Cardiac septum (tissue), 1 donor: ENCODE measurements at places on chromosomes 7 and 10. TPM values are rescaled to one million over a fixed set of nuclear protein-coding genes. Genes with fewer than 3 reads are reported as not detected.

The PNLIPRP2 gene
- not detected for total RNA-seq

The MMD2 gene
- not detected for total RNA-seq

The TLL2 gene
- total RNA-seq, result 3.8 TPM

The AOAH gene
- 1.6 TPM for total RNA-seq

The SNCG gene
- 9.3 TPM for total RNA-seq

The BUB3 gene
- total RNA-seq, result 30.6 TPM

The GGCT gene
- 20.8 TPM for total RNA-seq

The SPDYE3 gene
- not detected for total RNA-seq

The CUTC gene
- total RNA-seq, result 33.2 TPM

The DYDC2 gene
- not detected for total RNA-seq

DNA sequence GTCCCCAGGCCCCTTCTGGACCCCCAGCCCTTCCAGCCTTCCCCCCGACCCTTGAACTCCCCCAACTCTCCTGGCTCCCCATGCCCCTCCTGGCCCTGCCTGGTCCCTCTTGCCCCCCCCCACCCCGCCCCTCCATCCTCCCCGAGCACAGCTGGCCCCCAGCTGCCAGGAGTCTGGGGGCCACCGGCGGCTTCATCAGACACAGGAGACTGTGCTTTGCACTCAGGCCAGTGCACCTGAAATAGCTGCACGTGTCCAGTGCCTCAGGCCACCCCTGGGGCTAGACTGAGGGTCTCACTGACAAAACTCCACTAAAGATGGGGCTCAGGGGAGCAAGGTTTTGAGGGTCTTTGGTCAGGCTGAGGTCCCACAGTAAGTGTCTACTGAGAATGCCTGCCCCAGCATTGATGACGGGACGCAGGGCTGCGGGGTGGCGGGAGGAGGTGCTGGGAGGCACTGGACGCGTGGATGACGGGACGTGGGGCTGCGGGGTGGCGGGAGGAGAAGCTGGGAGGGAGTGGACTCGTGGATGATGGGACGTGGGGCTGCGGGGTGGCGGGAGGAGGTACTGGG, 6.5 kb downstream of the FOXL3 start:
- no peak for DNase-seq

DNA sequence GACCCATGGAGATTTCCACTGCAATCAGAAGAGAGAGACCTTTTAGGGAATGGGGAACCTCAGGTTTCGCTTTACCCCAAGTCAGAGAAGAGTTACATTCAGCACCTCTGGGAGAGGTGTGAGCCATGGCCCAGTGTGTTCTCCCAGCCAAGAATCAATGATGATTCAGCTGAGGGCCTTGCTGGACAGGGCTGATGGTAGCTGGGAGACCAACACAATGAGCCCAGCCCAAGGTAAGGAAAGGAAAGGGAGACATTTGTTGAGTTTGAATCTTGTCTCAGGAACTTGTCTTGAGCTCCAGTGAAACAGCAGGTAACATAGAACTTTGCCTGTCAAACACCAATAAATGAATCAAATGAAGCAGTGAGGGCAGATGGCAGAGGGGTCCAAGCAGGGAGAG, 14.0 kb upstream of the PPIA start:
- no peak for DNase-seq

DNA sequence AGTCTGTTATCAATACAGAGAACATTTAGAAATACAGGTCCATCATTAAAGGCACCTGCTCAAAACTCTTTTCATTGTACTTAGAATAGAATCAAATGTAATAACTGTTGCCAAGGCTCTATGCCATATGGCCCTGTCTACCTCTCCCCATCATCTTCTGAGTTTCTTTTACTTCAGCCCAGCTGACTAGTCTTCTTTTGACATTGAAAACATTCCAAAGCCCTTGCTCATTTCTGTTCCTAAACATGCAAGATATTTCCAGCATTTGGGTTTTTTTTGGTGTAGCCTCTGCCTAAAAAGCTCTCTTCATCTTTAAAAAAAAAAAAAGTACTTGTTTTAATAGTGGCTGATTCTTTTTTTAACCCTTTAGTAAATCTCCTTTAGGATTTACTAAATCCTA, 165.5 kb upstream of the SMIM30 start:
- no peak for DNase-seq

DNA sequence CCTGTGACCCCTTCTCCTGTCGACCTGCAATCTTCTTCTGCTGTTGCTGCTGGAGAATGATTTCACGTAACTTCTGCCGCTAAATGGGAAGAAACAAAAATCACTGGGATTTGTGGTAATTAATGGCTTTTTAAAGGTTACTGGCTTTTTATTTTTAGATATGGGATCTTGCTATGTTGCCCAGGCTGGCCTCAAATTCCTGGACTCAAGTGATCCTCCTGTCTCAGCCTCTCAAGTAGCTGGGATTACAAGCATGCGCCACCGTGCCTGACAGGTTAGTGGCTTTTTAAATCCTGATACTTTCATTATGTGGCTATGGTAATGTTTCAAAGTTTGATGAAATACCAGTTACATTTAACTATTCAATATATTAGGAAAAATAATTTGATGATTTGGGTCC, 154.6 kb downstream of the GALNT11 start:
- DNase-seq, result no peak

DNA sequence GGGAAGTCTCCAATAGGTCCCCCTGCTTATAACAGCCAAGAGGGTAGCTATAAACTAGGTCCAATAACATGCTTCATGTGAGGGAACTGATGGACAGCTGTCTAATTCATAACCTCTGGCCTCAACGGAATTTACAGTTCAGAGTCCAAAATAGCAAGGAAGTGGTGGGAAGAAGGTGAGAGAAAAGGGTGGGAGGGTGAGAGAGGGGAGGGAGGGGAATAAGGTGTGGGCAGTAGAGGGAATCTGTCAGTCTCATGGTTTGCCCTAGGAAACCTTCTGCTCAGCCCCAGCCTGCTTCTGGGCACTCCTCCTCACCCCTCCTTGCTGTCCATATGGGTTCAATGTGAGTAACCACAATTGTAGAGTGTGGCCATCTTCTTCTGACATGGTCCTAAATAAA, 133.4 kb upstream of the ADO start:
- no peak for DNase-seq

DNA sequence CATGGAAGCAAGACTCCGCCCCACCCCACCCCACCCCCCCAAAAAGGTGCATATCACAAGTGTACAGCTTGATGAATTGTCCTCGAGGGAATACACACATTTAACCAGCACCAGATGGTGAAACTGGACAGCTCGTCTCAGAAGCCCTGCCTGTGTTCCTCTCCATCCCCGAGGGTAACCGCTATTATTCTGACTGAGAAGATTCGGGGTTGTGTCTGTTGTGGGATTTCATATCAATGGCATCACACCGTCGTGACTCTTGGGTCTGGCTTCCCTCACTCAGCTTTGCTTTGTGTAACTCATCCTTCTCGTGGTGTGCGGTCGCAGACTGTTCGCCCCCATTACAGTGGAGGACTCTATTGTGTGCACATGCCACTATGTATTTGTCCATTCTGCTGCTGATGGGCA, 18.9 kb downstream of the PODXL start:
- DNase-seq, result no peak

DNA sequence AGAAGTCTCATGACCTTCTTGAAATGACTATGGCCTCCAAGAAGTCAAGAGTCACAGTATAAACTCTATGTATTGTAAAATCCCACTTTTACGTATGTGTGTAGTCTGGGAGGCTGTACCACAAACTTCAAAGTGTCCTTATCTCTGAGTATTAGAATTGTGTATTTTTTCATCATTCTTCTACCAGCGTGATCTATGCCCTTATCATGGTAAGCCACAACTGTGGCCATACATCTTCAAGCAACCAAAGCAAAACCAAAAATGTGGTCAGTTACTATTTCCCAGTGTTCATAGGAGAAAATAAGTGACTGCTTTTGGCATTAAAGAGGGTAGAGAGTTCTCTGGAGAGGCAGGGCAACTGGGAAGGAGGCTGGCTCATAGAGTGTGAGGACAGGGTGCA, 42.8 kb downstream of the SPOCK2 start:
- DNase-seq, result no peak

- DNase-seq, result no peak
These were observed 65.5 kb downstream of the RALA start for GRCh38 chr7:39688611-39689480.

GRCh38 chr10:86635402-86635801, 18.9 kb upstream of the OPN4 start:
- no peak for DNase-seq

GRCh38 chr7:21984042-21984441, 38.3 kb upstream of the CDCA7L start:
- DNase-seq, result no peak

- no peak for DNase-seq
These were observed 127.8 kb upstream of the BTBD16 start for GRCh38 chr10:122143238-122143841.

DNA sequence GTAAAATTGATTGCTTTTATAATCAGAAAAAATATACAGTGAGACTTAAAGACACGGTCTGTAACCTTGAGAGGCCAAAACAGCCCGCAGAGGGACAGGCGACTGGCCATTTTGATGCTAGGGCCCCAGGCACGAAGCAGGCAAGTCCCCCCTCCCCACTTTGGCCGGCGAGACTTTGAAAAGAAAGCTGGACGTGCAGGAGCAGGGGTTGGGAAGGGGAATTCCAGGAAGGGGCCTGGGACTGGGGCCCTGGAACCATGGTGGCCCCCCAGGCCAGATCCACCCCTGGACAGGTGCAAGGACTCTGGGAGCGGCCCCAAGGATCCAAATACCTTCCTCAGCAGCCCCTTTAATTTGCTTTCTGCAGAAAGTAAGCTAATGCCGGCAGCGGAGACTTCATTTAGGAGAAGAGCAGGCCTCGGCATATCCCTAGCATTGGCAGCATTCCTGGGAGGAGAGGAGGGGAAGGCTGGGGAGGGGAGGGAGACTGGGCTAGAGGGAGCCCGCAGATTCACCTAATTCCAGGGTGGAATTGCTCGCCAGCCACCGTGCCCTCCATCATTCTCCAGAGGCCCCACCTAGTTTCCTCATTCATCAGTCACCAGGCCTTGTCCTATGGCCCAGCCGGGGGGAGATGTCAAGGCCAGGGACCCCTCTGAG, 24.9 kb upstream of the TNRC18 start:
- no peak for DNase-seq

DNA sequence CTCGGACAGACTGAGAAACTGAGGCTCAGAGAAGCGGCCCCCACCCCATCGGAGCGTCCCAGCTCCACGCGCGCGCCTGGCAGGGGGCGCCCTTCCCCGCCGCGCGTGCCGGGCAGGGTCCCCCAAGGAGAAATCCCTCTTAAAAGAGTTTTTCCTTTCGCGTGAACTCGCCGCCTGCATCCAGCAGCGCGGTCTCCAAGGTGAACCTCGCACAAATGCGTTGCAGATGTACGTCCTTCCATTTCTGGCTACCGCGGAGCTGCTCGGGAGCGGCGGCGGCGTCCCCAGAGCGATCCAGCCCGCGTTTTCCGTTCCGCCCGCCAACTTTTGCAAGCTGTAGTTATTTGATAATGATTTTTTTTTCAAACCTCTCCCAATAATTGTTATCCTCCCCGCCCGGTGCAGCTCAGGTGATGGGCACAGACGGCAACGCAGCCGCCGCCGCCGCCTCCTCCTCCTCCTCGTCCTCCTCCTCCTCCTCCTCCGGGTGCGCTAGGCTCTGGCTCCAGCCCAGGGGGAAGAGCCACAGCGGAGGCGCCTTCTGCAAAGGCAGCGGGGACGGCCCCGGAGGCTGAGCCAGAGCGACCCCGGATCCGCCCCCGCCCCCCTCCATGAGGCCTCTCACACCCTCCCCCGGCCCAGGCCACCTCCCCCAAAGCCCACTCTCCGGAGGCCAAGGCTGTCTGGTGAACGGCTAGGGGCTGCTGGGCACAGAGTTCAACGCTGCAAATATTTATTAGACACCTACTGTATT, 74.0 kb upstream of the CUX1 start:
- DNase-seq, result no peak

- DNase-seq, result no peak
These were observed 95.9 kb upstream of the HDAC9 start for GRCh38 chr7:18399436-18400235.

- DNase-seq, result no peak
These were observed 525.3 kb downstream of the ZNF33B start for GRCh38 chr10:42113158-42113450.

GRCh38 chr7:4479367-4480039, 202.6 kb upstream of the FOXK1 start:
- DNase-seq, result no peak
